Bronchial epithelial cell (primary cell): ENCODE measurements at places on chromosomes 13 and 19. TPM values are rescaled to one million over a fixed set of nuclear protein-coding genes. Genes with fewer than 3 reads are reported as not detected.

GRCh38 chr19:50402544-50403301 is 16.0 kb upstream of the SPIB start:
- DNase-seq, result no peak

The HIPK4 gene
- 0.26 TPM in 1 of 2 replicates, not detected in the other for total RNA-seq

DNA sequence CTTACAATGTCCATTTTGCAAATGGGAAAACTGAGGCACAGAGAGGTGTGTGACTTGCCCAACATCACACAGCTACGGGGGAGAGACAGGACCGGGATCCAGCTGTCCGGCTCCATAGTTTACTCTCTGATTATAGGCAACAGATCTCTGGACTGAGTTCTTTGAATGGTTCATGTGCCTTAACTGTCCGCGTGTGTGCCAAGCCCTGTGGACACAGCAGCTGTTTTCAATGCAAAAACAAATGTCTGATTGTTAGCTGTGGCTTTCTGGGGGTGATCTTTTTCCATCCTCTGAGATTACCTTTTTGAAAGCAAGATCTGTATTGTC is 94.1 kb downstream of the KL start:
- DNase-seq, result no peak

- peak; percentile 45 for DNase-seq
These were observed 53.1 kb downstream of the ARHGAP35 start for GRCh38 chr19:46913852-46914430.

GRCh38 chr13:47846886-47847285 is 154.2 kb downstream of the SUCLA2 start:
- no peak for DNase-seq

The RGL3 gene
- 0.26 TPM in 2 replicates for total RNA-seq

DNA sequence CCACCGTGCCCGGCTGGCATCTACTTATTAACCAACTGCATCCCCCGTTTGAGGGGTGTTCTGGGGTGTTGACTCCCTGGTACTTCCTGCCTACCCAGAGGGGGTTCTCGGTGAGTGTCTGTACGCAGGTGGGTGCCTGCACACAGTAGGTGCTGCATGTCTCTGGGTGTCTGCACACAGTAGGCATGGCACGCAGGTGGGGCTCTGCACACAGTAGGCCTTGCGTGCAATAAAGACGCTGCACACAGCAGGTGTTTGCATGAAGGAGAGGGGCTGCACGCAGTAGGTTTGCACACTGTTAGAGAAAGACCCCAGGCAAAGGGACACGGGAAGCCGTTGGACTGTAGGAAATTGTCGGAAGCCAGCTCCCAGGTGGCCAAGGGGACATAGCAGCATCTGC is 11.2 kb downstream of the GADD45B start:
- DNase-seq, result no peak

- DNase-seq, result peak; percentile 34
These were observed 750 bp downstream of the RAB20 start for GRCh38 chr13:110560601-110561343.

GRCh38 chr19:12034620-12035019 is 859 bp downstream of the ZNF433 start:
- DNase-seq, result no peak

DNA sequence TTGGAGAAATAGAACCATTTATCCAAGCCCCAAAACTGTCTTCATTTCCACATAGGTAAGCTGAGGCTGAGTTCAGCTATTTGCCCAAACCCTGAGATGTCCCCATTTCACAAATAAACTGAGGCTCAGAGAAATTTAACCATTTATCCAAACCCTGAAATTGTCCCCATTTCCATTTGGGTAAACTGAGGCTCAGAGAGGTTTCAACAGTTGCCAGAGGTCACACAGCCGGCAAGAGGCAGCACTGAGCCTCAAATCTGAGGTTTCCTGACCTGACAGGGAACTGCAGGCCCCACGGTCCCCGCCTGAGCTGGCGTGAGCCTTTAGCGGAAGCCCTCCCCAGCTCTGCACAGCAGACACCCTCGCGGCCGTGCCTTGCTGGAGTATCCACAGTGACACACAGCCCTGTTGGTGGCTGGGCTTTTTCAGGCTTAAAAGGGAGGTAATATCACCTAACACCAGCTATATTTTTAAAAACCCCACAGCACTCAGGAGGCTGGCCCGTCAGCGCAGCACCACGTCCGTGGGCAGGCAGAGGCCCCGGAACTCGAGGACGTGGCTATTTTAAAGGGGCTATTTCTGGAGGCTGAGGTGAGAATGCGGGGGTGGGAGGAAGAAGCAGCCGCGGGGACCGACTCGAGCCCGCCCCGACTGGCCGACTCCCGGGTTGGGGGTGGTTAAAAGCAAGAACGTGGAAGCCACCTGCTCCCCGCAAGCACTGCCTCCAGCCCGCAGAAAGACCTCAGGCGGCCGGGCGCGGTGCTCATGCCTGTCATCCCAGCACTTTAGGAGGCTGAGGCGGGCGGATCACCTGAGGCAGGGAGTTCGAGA is 18.5 kb downstream of the PTPRS start:
- no peak for DNase-seq

The USHBP1 gene
- total RNA-seq, result 0.13 TPM in 1 of 2 replicates, not detected in the other
